ENCODE measurements at places on chromosomes 2 and 18.

- no peak for DNase-seq
These were observed 805 bp downstream of the CIDEA start for GRCh38 chr18:12254820-12255511.

GRCh38 chr2:174259981-174260380 is 11.6 kb upstream of the OLA1 start:
- no peak for DNase-seq

GRCh38 chr2:132373391-132374135 is 43.0 kb upstream of the GPR39 start:
- no peak for DNase-seq

DNA sequence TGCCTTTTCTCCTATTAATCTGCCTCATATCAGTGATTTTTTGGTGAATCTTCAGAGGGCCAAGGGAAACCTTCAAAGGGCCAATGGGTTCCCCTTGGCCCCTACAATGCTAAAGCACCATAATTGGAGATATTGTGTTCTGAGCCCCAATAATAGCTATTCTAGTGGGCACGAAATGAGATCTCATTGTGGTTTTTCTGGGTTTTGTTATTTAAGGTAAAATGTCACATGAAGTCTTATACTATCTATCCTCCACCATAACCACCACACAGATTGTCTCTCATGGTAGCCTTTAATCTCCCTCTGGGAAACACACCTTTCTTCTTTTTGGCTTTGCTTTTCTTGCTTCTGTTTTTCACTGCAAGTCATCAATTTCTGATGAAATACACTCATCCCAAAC is 152.8 kb downstream of the B3GNT2 start:
- DNase-seq = no peak

- no peak for DNase-seq
These were observed 524.0 kb upstream of the ID2 start for GRCh38 chr2:8157621-8158430.

DNA sequence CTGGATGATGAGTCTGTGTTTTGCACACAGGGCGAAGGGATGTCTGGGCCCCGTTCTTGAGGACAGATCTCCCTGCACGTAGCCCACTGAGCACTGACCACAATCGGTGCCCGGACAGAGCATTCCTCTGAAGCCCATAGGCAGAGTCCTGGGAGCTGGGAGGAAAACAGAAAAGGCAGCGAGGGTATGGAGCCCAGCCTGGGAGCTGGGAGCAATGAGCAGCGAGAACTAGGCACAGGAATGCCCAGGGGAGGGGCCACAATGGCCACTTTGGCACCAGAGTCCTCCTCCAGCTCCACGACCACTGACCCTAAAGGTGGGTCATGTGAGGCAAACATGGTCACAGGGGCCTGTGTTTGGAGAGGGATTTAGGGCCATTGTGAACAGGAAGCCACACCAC is 333.9 kb downstream of the EIPR1 start:
- DNase-seq = no peak

DNA sequence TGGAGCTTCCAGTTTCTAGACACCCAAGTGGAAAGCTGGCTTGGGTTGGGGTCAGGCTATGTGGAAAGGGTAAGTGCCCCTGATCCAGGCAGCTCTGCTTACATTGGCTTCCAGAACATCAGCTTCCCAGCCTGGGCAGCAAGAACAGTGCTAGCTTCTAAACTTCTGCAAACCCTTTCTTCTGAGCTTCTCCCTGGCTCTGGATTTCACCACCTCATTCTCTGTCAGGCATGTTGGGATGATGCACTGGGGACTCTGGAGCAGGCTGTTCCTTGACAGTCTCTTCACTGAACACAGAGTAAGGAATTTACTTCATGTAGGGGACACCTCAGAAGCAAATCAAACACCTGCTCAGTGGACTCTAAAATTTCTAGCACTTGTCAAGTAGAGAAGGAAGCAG is 72.8 kb downstream of the LYPD1 start:
- DNase-seq = no peak

- no peak for DNase-seq
These were observed 68.9 kb upstream of the LTBP1 start for GRCh38 chr2:32877587-32878510.

GRCh38 chr2:192948316-192948715 is 753.6 kb upstream of the TMEFF2 start:
- no peak for DNase-seq

GRCh38 chr2:226798422-226799210 is 1.0 kb downstream of the IRS1 start:
- peak; percentile 70 for DNase-seq

GRCh38 chr2:11923935-11924334 is 177.5 kb downstream of the LPIN1 start:
- no peak for DNase-seq

- no peak for DNase-seq
These were observed 15.4 kb downstream of the TNS1 start for GRCh38 chr2:217987391-217987790.

- no peak for DNase-seq
These were observed 23.7 kb downstream of the PIEZO2 start for GRCh38 chr18:11125492-11126315.

DNA sequence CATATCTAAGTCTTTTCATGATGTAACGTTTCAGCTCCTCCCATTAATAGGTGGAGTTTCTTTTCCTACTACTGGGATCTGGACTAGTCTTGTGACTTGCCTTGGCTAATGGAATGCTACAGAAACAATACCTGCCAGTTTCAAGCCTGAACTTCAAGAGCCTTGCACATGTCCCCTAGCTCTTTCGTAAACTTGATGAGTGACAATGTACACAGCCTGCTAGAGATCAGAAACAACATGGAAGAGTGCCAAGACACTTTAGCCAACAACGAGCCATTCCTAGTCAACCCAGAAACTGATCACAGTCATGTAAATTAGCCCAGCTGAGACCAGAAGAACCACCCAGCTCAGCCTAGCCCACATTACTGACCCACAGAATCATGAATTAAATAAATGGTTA is 24.8 kb upstream of the STK39 start:
- no peak for DNase-seq

DNA sequence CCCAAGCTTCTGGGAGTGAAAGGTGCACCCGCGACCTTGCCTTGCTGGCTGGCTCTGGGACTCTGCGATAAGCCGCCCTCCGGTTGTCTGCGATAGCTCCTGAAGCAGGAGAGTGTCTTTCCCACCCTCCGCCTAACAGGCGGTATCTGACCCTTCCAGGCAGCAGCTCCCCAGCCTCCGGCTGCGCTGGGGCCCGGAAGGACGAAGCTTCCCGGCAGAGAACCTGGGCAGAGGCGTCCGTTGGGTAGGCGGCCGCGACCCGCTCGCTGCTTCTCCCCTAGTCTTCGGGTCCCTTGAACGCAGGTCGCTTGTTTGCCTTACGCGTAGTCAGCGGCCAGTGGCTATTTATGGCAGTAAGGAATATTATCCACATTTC is 446 bp upstream of the RHBDD1 start:
- no peak for DNase-seq

DNA sequence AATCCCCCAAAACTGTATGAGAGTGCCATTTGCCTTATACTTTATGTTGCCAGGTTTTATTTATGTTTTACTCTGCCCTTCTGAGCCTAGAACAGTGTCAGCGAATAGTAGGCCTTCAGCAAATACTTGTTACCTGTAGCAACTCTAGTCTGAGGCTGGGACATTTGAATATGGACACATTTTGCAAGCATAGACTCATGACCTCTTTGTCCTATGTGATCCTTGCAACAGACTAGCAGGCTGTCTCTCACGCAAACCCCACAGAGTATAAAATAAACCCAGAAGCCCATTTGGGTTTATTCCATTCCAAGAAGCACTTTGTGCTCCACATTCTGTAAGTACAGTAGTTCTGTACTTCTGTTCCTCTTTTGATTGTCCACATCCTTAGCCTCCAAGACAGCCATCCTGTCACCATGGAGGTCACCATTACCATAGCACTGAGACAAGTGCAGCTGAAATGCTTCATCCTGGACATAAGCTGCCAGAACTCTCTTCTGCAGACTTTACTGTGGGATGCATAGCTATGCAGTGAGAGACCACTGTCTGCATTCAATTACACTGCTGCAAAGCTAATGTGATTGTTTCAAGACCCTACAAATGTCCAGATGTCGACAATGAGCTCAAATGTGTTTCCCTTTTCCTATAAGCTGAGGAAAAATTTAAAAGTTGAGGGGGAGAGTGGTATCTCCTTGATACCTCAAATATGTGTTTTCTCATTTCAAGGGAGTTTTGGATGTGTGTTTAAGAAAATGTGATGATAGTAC is 425.7 kb downstream of the PID1 start:
- no peak for DNase-seq

GRCh38 chr18:24188120-24188519 is 49.3 kb downstream of the CABYR start:
- DNase-seq = no peak

DNA sequence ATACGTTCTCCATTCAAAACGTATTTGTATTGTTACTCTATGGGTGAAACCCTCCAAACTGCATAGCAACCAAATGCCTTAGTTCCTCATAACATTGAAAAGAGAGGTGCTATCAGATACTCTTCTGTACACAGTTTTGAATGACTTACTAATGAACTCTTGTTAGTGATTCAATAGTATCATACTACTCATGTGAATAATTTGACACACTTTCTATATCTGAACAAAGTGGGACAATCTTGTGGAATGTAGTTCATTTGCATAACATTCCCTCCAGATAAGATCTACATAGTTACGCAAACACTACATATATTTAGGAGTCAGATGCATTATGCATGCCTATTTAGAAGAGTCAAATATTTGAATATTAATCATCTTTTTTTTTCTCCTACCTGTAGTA is 232.0 kb upstream of the NRXN1 start:
- no peak for DNase-seq

- no peak for DNase-seq
These were observed 17.9 kb upstream of the AGXT start for GRCh38 chr2:240850756-240851077.

- no peak for DNase-seq
These were observed 43.3 kb upstream of the CYP20A1 start for GRCh38 chr2:203195331-203196036.

DNA sequence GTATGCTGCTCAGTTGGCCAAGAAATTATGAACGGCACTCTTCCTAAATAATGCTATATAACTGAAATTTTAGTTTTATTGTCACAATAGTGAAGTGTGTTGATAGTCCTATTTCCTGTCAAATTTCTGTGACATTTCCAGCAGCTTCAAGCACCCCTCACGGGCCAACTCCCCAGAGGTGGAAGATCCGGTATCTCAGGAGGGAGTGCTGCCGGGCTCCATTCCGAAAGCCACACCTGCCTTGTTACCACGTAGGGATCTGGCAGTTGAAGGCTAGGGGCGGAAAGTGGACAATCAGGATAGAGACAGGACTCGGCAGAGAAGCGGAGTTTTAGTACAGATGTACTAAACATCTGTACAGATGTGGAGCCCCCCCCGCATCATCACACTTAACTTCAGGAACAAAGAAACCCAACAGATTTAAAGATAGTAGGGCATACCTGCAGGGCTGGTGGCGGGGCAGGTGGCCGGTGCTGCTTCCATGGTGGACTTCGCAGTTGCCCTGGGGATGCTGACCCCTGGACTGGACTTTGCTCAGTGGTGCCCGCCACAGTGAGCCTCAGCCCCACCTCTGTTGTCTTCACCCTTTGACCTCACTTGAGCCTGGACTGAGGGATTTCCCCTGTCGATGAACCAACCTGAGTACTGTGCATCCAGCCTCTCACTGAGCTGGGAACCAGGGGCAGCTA is 22.3 kb downstream of the ASAP2 start:
- no peak for DNase-seq

DNA sequence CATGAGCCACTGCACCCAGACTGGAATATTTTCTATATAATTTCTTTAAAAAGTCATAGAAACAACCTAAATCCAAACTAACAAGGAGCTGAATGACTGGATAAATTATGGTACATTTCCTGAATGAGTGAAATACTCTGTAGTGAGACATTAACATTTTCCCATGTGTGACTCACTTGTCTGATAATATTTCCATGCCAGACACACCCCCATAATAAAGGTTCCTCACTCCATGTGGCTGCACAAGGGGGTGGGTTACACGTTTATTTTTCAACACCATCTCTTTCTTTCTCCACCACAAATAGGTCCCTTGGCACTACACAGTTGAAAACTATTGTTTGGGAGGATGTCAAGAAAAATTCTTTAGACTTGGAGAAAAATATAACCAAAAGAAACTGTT is 266.3 kb upstream of the LYPD1 start:
- DNase-seq = no peak

DNA sequence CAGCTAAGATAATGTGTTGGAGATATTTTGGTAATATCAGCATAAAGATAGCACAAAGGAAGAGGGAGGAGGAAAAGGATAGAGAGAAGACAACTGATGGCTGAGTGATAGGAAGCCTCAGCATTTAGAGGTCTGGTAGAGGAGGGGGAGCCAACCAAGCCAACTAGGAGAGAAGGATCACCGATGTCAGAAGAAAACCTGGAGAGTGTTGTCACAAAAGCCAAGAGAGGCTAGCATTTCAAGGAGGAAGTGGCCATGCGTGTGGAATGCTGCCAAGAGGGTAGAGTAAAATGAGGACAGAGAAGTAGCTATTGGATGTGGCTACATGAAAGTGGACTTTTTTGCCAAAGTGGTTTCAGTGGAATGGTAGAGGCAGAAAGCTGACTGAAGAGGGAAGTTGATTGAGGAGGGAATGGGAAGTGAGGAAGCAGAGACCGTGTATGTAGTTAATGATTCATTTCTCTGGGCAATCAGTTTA is 34.3 kb downstream of the LCLAT1 start:
- no peak for DNase-seq

GRCh38 chr18:46257366-46257765 is 153.2 kb downstream of the HAUS1 start:
- DNase-seq = no peak
